ENCODE measurements at places on chromosomes 13 and 19.
A peak's percentile ranks its signal among the peaks of the same experiment; 100 is the strongest.

GRCh38 chr19:57004418-57004817 is 115.4 kb upstream of the USP29 start:
- no peak for DNase-seq

GRCh38 chr13:55937180-55937579 is 1203.5 kb upstream of the PRR20A start:
- no peak for DNase-seq

GRCh38 chr19:28685802-28686201 is 527.1 kb downstream of the UQCRFS1 start:
- DNase-seq, result no peak

DNA sequence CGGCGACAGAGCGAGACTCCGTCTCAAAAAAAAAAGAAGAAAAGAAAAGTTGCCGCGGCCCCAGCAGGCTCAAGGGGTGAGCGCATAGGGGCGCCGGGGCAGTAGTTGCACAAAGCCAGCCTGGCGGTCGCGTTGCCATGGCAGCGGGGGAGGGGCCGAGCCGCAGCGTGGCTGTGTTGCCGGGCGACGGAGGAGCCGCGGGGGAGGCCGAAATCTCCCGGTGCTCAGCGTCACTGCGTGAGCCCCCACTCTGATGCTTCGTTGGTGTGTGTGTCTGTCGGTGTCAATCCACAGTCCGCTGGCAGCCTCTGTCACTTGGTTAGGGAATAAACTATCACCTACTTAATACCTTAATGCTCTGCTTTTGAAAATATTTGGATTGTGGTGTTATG is 82.9 kb upstream of the C1QTNF9B start:
- peak; percentile 91 for DNase-seq

GRCh38 chr13:20525144-20525600 is 485 bp downstream of the CRYL1 start:
- peak; percentile 47 for DNase-seq

DNA sequence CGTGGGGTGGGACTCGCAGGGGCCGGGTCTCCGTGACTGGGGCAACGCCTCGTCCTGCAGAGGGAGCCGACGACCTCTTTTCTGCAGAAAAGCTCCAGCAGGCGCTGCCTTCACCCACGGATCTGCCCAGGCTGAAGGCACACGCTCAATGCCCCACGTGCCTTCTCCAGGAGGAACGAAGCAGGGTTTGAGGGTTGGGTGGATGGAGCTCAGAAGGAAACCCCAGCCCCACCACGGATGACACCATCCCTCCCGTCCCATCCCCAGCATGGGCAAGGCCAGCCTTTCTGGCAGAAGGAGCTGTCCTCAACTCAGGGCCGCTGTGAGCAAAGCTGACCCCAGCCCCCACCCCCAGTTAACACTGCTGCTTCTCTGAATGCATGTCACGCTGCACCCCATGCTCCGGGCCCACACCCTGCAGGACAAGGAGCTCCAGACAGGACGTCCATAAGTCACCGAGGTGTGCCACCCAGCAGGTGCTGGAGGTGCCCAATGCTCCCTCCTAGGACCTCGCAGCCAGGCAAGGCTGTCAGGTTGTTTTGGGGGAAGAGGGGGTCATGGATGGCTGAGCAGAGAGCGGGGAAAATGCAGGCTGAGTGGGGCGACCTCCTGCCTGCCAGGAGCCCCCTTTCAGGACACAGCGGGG is 7.4 kb downstream of the C19orf25 start:
- peak; percentile 48 for DNase-seq

GRCh38 chr19:31361728-31362127 is 12.5 kb upstream of the TSHZ3 start:
- no peak for DNase-seq

All from activated CD4-positive, alpha-beta T cell treated with anti-CD3 and anti-CD28 coated beads for 36 hours (primary cell).